ENCODE measurements at places on chromosomes 6 and 20.

- no peaks in the 10 kb centered on the region for H3K4me1 ChIP-seq
- H3K27ac ChIP-seq, result no peak overlapping the region
- DNase-seq, result no peak
- no peaks in the 10 kb centered on the region for H3K36me3 ChIP-seq
- H3K27me3 ChIP-seq, result peaks cover 3% of the 10 kb centered on the region
- no peak overlapping the region for H3K4me3 ChIP-seq
These were observed 39.3 kb downstream of the PHACTR3 start for GRCh38 chr20:59643615-59644061.

DNA sequence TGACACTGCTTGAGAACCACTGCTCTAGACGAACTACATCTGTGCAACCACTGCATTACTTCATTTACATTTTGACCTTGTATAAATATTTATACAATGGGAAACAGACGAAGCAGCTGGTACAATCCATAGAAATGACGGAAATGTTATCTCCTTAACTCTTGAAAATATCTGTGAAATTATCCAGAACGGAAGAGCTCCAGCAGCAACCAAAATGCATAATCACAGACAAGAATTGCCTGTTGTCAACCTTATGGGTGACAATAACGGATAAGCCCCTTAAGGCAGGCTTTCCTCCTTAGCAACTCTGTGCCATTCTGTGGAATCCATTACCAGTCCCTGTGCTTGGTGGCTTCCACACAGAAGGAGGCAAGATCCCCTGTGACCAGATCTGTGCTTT is 115.4 kb downstream of the DTNBP1 start:
- no peak overlapping the region for H3K27ac ChIP-seq
- H3K36me3 ChIP-seq, result peaks cover 14% of the 10 kb centered on the region
- no peaks in the 10 kb centered on the region for H3K27me3 ChIP-seq
- H3K4me1 ChIP-seq, result peaks cover 5% of the 10 kb centered on the region
- H3K4me3 ChIP-seq, result no peak overlapping the region
- DNase-seq, result no peak

DNA sequence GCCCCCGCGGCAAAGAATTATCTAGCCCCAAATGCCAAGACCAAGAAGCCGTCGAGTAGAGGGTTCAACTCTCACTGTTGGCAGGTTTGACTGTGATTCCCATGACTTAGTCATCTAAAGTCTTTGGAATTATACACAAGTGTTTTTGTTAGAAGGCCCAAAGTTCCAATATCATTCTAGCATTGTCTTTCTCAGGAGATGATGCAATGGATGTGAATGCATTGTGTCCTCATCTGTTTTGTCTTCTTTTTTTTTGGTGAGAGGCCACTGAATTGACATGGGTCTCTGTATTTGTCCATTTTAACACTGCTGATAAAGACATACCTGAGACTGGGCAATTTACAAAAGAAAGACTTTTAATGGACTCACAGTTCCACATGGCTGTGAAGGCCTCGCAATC is 290.5 kb upstream of the ZFP64 start:
- H3K4me3 ChIP-seq, result no peak overlapping the region
- no peak overlapping the region for H3K27ac ChIP-seq
- H3K36me3 ChIP-seq, result peaks cover 2% of the 10 kb centered on the region

DNA sequence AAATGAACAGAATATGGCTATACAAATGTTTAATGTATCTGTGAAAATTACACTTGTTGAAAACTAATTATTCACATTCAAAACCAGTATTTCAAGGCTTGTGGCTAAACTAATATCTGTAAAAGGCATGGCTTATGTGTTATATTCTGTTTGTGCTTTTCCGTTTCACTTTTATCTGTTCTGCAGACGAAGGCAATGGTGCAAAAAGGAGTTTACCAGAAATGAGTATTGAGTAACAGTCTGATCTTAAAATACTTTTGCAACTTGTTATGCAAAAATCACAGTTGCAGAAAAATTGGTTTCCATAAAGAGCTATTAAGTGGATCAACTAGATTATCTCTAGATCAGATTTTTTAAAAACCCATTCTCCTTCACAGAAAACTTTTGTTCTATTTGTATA is 9.4 kb upstream of the STX11 start:
- no peak for DNase-seq
- H3K4me1 ChIP-seq, result no peaks in the 10 kb centered on the region
- H3K36me3 ChIP-seq, result no peaks in the 10 kb centered on the region
- no peaks in the 10 kb centered on the region for H3K27me3 ChIP-seq
- no peak overlapping the region for H3K27ac ChIP-seq

GRCh38 chr6:7119272-7119801 is 11.6 kb downstream of the RREB1 start:
- no peaks in the 10 kb centered on the region for H3K27me3 ChIP-seq
- DNase-seq, result no peak
- no peak overlapping the region for H3K4me3 ChIP-seq

DNA sequence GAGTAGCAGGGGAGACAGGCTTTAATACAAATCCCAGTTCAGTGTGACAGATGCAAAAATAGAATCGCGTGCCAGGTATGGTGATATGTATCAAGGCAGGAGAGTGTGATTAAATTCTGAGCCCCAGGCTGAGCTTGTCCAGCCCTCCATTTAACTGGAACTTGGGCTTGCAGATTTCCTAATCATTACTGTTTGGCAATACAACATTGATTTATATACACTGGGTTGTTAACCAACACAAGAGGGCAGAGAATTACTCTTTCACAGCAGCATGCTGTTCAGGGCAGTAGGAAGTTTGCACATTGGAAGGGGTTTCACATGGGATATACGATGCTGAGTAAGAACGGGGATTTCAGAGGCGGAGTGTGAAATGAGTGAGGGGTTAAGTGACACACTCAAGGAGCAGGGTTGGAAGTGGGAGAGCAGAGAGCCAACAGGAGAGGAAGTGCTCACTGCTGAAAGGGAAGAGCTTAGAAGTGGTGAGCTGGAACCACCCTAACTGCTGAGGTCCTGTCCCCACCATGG is 70.8 kb upstream of the ATXN1 start:
- no peak for DNase-seq
- no peak overlapping the region for H3K27ac ChIP-seq
- no peak overlapping the region for H3K4me3 ChIP-seq
- H3K36me3 ChIP-seq, result no peaks in the 10 kb centered on the region
- H3K4me1 ChIP-seq, result peaks cover 16% of the 10 kb centered on the region
- peaks cover 5% of the 10 kb centered on the region for H3K27me3 ChIP-seq

GRCh38 chr20:57678340-57678739 is 31.5 kb downstream of the PMEPA1 start:
- H3K4me1 ChIP-seq, result peaks cover 16% of the 10 kb centered on the region
- no peaks in the 10 kb centered on the region for H3K36me3 ChIP-seq
- no peak for DNase-seq
- no peak overlapping the region for H3K27ac ChIP-seq
- no peak overlapping the region for H3K4me3 ChIP-seq

DNA sequence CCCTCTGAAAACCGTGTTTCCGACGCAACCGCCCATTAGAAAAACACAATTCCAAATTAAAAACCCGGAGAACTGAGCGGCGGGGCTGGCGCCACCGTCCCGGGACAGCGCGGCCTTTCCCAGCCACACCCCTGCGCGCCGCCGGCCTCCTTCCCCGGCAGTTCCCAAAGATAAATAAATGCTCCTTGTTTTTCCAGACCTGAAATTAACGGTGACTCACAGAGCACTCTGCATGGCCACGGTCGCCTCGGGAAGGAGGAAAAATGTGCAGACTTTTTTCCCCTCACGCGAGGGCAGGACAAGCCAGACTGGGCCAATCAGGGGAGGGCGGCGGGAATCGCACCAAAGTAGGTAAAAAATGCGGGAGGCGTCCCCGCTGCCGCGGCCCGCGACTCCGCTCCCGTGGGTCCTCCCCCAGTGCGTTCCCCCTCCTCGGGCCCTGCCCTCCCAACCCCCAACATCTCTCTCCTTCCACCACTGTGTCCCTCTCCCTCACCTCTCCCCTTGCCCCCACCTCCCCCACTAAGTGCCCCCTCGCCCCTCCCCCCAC is 828 bp upstream of the DSTN start:
- peaks cover 13% of the 10 kb centered on the region for H3K4me1 ChIP-seq
- peaks cover 7% of the 10 kb centered on the region for H3K36me3 ChIP-seq
- peak; percentile 39 for DNase-seq
- no peak overlapping the region for H3K27ac ChIP-seq
- peaks cover 22% of the 10 kb centered on the region for H3K27me3 ChIP-seq

DNA sequence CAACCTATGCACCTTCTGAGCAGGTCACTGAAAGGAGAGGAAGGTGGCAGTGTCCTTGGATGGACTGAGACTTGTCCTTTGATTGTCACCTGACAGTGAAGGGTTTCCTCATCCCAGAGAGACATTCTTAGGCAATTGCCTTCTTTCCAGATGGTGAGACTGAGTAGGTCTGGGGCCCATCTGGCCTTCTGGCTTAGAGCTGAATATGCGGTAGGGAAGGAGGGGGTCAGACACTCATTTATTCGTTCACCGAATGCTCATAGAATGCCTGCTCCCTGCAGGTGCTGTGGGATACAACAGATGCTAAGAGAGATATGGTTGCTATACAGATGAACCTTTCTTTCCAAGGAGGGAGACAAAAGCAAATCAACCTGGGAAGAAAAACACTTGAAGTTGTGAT is 76.8 kb downstream of the BMP6 start:
- no peak for DNase-seq
- H3K4me1 ChIP-seq, result peaks cover 5% of the 10 kb centered on the region
- no peak overlapping the region for H3K4me3 ChIP-seq
- no peak overlapping the region for H3K27ac ChIP-seq

DNA sequence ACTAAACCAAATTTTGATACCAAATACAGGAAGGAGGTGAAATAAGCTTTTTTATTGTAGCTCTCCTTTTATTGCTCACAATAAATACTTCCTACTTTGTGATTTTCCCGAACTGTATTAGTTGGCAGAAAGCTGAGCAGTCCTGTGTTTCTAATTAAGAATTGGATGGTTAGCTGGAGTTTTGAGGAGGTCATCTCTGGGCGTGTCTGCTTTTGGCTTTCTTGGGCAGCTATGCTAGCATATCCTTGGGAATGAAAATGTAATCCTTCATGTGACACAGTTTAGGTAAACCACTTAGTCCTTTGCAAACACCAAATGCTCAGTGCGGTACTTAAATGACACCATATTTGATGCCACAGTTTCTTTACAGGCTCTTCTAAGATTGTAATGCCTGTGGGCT is 67.5 kb downstream of the MTHFD1L start:
- H3K4me3 ChIP-seq, result no peak overlapping the region
- no peak overlapping the region for H3K27ac ChIP-seq
- no peaks in the 10 kb centered on the region for H3K27me3 ChIP-seq
- no peaks in the 10 kb centered on the region for H3K4me1 ChIP-seq
- DNase-seq, result no peak

DNA sequence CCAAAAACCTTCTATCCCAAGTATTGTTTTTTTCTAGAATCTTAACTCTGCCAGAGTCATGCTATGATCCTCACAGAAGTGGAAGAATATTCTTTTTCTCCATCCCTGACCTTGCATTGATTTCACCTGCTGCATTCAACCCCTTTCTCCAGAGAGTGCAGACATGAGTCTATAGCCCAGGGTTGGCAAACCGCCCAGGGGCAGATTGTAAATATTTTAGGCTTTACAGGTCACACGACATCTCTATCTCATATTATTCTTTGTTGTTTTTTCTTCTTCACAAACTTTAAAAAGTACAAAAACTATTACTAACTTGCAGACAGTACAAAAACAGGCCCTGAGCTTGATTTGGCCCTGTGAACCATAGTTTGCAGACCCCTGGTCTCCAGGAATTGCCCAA is 112.1 kb upstream of the ASF1A start:
- DNase-seq, result no peak
- no peaks in the 10 kb centered on the region for H3K36me3 ChIP-seq
- peaks cover 2% of the 10 kb centered on the region for H3K27me3 ChIP-seq
- peaks cover 10% of the 10 kb centered on the region for H3K4me1 ChIP-seq

GRCh38 chr6:16505711-16506357 is 255.4 kb downstream of the ATXN1 start:
- no peak overlapping the region for H3K27ac ChIP-seq
- no peak overlapping the region for H3K4me3 ChIP-seq
- no peak for DNase-seq

GRCh38 chr6:14000901-14001300 is 76.1 kb downstream of the RNF182 start:
- no peak overlapping the region for H3K27ac ChIP-seq
- H3K36me3 ChIP-seq, result no peaks in the 10 kb centered on the region

- no peak overlapping the region for H3K4me3 ChIP-seq
- no peaks in the 10 kb centered on the region for H3K27me3 ChIP-seq
- no peak overlapping the region for H3K27ac ChIP-seq
- H3K36me3 ChIP-seq, result peaks cover 52% of the 10 kb centered on the region
- H3K4me1 ChIP-seq, result peaks cover 12% of the 10 kb centered on the region
These were observed 368.8 kb downstream of the ESR1 start for GRCh38 chr6:152176268-152176667.

- H3K4me1 ChIP-seq, result no peaks in the 10 kb centered on the region
- no peak overlapping the region for H3K4me3 ChIP-seq
- no peaks in the 10 kb centered on the region for H3K27me3 ChIP-seq
- no peaks in the 10 kb centered on the region for H3K36me3 ChIP-seq
These were observed 409.3 kb upstream of the SPTLC3 start for GRCh38 chr20:12599494-12599893.

GRCh38 chr6:74199215-74199915 is 503.4 kb downstream of the CD109 start:
- H3K36me3 ChIP-seq, result no peaks in the 10 kb centered on the region
- no peaks in the 10 kb centered on the region for H3K27me3 ChIP-seq
- H3K27ac ChIP-seq, result no peak overlapping the region
- no peak overlapping the region for H3K4me3 ChIP-seq
- no peak for DNase-seq

GRCh38 chr6:15346315-15346714 is 100.4 kb downstream of the JARID2 start:
- peaks cover 16% of the 10 kb centered on the region for H3K36me3 ChIP-seq
- H3K27ac ChIP-seq, result peak overlapping the region; percentile 37
- no peak for DNase-seq
- H3K4me1 ChIP-seq, result peaks cover 61% of the 10 kb centered on the region
